ENCODE measurements at places on chromosomes 4 and X.

DNA sequence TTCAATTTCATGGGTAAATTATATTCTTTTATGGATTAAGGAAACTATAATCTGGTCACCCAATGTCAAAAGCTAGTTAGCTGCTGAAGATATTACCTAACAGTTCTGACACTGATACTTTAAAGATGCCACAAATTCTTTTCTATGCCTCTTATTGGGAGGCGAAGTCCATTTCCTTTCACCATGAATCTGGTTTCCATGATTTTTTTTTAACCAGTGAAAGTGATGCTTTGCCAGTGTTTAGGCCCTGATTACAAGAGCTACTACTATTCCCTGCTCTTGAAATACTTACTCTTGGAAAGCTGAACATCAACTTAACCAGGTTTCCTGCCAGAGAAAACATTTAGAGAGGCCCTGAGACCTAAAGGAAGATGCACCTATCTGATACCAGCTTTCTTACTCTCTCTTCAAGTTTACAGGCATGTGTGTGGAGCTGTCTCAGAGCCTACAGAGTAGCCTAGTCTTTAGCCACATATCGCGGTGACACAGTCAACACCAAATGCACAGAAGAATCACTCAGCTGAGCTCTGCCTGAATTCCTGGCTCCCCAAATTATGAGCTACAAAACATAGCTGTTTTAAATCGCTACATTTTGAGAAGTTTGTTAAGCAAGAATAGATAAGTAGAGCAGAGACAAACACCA lies 1280.8 kb downstream of the PCDH7 start:
- DNase-seq = no peak

- no peak for DNase-seq
Observed at GRCh38 chr4:76494871-76495590, 60.0 kb downstream of the SHROOM3 start.

GRCh38 chr4:178856139-178856800 lies 1414.0 kb upstream of the AGA start:
- no peak for DNase-seq

DNA sequence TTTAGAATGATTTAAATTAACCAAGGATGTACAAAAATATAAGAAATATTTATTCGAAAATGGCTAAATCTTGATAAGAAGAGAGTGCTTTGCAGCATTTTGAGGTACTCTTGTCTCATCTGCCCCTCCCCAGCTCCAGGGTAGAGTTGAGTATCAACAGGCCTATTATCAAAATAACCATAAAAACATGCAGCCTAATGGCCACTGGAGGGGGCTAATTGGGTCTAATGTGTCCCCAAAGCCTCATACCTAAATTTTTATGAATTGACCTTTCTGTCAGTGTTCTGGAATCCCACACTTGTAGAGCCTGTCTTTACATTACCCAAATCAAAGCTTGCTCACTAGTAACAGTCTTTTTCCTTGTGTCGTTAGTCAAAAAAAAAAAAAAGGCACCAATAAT lies 544.9 kb upstream of the CPXCR1 start:
- DNase-seq = no peak

DNA sequence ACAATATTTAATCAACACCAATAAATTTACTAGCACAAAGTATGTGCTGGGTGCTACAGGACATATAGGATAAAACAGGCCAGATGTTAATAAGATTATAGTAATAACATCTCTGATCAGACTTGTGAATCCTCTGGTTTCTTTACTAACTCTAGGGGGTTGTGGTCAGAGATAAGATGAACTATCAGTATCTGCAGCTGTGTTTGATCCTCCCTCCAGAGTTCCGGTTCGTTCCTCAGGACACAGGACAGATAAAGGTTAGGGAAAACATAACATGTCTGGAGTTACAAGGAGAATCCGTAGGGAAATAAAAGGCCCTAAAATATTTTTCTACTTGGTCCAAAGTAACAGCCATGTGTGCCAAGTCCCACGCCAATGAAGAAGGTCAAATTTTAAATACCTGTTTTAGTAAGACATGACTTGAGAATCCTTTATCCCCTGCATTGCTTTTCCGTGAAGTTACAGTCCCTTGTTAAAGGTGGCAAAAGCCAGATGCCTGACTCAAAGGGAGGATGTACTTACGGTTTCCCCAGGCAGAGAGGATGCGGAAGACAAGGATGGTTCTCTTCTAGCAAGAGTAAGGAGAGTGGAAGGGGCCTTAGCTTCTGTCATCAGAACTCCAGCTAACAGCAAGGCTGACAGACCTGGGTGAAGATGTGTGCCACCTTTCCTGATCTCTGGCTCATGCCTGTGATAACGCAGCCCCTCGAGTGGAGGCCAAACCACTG lies 44.4 kb downstream of the KIAA0232 start:
- no peak for DNase-seq

DNA sequence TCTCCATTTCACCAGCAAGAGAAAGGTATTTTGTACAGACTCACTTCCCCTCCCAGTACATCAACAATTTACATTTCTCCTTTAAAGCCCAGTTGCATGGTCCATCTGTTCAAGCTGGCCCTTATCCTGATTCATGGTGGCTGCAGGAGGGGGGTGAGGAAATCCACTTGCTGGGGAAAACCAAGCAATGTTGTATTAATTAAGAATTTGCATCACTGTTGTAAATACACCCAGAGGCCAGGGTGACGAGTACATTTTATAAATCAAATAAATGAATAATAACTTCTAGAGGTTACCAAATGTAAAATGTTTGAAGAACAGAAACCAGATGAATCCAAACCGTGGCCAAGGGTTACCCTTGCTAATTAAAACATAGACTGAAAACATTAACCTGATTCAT lies 395.9 kb upstream of the INTU start:
- no peak for DNase-seq

DNA sequence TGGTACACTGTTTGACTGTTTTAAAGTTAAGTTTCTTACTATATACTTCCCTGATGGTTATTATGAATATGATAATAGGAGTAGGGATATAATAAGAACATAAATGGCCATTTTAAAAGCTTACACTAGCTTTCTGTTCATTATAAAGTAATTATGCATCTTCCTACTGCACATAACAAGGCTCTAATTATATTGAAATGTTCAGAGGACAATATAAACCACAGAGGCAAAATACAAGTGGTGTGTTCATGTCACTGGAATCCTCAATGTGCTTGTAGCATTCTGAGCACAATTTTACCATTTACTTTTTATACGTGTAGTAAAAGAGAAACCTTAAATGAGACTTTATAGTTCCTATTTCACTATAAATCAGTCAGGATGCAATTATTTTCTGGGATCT lies 268.3 kb downstream of the TMA16 start:
- DNase-seq = no peak

DNA sequence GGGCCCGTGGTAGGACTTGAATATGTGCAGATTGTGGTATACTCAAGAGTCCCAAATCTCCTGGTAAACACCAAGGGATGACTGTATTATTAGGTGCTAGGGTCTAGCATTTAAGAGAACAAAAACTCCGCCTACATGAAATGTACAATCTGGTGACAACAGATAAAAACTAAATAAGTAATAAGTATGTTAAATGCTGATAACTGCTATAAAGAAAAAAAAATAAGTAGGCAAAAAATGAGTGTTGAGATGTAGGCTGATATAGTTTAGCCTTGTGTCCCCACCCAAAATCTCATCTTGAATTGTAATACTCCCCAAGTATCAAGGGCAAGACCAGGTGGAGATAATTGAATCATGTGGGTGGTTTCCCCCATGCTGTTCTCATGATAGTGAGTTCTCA lies 23.4 kb downstream of the OTUD4 start:
- no peak for DNase-seq

GRCh38 chr4:142984871-142985585 lies 138.9 kb upstream of the INPP4B start:
- no peak for DNase-seq
